ENCODE measurements at places on chromosomes 3 and 15. TPM values are rescaled to one million over a fixed set of nuclear protein-coding genes. Genes with fewer than 3 reads are reported as not detected.

The REC114 gene
- total RNA-seq: 0.20 TPM

The EIF2A gene
- 115 TPM for total RNA-seq

GRCh38 chr3:128334086-128334645 lies 132.5 kb downstream of the DNAJB8 start:
- H3K27ac ChIP-seq: no peak overlapping the region
- no peaks in the 10 kb centered on the region for H3K27me3 ChIP-seq
- no peak overlapping the region for H3K4me3 ChIP-seq
- H3K4me1 ChIP-seq: peaks cover 3% of the 10 kb centered on the region

DNA sequence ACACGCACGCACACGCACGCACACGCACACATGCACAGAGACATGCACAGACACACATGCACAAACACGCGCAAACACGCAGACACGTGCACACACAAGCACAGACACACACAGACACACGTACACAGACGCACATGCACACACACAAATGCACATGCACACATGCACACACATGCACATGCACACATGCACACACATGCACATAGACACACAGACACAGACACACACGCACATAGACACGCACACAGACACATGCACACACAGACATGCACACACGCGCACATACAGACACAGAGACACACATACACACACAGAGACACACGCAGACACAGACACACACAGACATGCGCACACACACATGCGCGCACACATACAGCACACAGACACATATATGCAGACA lies 26.4 kb upstream of the PIGZ start:
- no peak overlapping the region for H3K4me3 ChIP-seq
- H3K4me1 ChIP-seq: no peaks in the 10 kb centered on the region
- DNase-seq: no peak
- H3K27me3 ChIP-seq: no peaks in the 10 kb centered on the region

The CCR2 gene
- not detected for total RNA-seq

- no peaks in the 10 kb centered on the region for H3K36me3 ChIP-seq
- no peak overlapping the region for H3K27ac ChIP-seq
- no peaks in the 10 kb centered on the region for H3K4me1 ChIP-seq
- no peak for DNase-seq
- peaks cover under 1% of the 10 kb centered on the region for H3K27me3 ChIP-seq
Observed at GRCh38 chr15:27686369-27686768, 412.7 kb downstream of the OCA2 start.

The FSTL1 gene
- total RNA-seq: 0.83 TPM

DNA sequence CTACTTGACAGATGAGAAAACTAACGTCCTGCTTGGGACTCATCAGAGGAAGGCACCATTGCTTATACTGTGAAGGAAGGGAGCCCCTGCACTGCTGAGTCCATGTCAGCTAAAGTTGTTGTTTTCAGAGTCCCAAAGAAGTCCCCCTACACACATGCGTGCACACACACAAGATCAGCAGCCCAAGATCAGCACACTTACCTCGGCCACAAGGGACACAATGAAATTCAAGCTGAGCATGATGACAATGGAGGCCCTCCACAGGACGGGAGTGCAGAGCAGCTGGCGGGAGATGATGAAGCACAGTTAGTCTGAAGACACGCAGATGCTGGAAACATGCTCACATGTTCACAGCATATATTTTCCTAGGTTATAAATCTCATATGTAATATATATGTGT lies 28.6 kb upstream of the ATP13A5 start:
- H3K4me3 ChIP-seq: no peak overlapping the region
- no peaks in the 10 kb centered on the region for H3K27me3 ChIP-seq
- no peak overlapping the region for H3K27ac ChIP-seq
- H3K36me3 ChIP-seq: no peaks in the 10 kb centered on the region

The PARL gene
- 82.2 TPM for total RNA-seq

DNA sequence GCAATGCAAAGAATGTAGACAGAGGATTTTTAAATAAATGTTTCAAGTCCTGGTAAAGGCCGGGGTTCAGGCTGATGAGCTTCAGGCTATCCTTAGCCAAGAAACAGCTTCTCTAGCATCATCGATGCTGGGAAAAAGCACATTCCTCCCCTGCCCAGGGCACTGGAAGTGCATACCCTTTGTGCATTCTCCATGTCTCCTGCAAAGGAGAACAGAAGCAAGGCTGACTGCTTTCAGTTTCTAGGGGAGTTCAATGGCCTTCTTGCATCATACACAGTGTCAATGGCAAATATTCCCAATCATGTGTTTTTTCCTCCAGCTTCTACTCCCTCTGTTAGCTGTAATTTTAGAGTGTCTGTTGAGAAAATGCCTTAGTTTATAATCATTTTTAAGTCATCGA lies 59.9 kb downstream of the GPR176 start:
- H3K27ac ChIP-seq: no peak overlapping the region
- no peak for DNase-seq
- no peak overlapping the region for H3K4me3 ChIP-seq
- peaks cover 5% of the 10 kb centered on the region for H3K27me3 ChIP-seq
- H3K36me3 ChIP-seq: no peaks in the 10 kb centered on the region

The FAM107A gene
- total RNA-seq: 0.07 TPM

The IL16 gene
- total RNA-seq: 16.0 TPM

DNA sequence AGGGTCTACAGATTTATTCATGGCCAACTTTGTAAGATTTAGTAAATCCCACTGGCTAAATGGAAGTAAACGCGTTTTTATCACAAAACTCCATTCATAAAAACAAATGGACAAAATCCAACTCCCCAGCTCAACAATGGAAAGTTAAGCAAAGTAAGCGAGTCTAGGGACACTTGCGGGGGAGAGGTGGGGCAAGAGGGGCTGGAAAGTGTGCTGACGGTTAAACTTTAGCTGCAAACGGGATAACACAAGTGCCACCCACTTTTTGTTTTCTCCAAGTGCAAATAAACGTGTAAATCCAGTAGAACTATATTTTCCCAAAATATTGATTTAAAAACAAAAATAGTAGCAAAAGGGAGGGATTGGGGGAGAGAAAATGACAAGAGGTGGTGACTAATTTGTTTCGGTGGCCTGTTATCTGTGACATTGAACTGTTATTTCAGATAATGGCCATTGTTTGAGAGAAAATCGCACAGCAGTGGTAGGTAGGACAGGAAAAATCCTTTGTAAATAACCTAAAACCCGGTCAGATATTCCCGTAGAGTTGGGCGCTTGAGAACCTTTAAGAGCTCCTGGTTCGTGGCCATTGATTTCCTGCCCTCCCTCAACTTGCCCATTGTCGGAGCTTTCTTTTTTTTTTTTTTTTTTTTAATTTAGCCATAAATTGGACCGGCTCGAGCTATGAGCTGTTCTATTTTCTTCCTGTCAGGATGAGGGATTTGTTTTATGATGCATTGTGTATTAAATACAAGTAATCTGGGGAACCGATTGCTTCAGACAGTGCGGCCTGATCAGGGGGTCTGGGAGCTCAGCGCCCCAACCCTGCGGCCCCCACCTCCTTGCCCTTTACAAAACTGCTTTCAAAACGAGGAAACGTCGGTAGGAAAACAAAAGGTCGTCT lies 514.8 kb downstream of the MECOM start:
- peak overlapping the region; percentile 23 for H3K4me3 ChIP-seq
- no peaks in the 10 kb centered on the region for H3K27me3 ChIP-seq
- H3K36me3 ChIP-seq: 0 out of 3 replicates have a peak, but pooled peaks cover under 1% of the 10 kb centered on the region
- peak overlapping the region; percentile 89 for H3K27ac ChIP-seq
- H3K4me1 ChIP-seq: peaks cover 6% of the 10 kb centered on the region

The STRIT1 gene
- total RNA-seq: not detected

DNA sequence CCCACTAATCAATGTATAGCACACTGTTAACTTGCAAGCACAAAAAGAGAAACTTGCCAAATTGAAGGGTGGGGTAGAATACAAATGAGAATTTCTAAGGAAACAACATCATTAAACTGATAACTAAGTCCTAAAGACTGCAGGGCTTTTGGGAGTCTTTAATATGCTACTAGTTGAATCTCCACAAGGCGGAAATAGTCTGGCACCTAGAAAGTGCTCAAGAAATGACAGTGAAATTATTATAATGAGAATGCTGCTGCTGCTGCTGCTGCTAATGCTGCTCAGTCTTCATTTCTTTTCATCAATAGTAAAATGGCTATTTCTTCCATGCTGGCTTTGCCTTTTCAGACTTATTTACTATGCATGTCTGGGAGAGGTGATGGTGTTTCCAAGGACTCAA lies 91.8 kb downstream of the BTD start:
- no peak overlapping the region for H3K4me3 ChIP-seq
- H3K27me3 ChIP-seq: no peaks in the 10 kb centered on the region
- peaks cover 56% of the 10 kb centered on the region for H3K36me3 ChIP-seq

The NR1I2 gene
- total RNA-seq: 0.18 TPM
